ENCODE measurements at places on chromosomes 2 and 18.

DNA sequence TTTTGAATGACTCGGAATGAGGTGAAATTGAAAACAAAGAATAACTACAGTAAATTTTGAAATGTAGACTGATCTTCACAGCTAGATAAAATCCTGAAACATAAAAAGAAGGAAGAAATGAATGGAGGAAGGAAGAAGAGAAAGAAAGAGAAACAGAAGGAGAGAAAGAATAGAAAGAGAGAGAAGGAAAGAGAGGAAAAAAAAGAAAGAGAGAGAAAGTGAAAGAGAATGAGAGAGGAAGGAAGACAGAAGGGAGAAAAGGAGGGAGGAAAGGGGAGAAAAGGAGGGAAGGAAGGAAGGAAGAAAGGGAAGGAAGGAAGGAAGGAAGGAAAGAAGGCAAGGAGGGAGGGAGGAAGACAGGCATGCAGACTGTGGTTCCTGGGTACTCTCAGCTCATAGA is 982.6 kb downstream of the BCL11A start:
- no peak for DNase-seq

DNA sequence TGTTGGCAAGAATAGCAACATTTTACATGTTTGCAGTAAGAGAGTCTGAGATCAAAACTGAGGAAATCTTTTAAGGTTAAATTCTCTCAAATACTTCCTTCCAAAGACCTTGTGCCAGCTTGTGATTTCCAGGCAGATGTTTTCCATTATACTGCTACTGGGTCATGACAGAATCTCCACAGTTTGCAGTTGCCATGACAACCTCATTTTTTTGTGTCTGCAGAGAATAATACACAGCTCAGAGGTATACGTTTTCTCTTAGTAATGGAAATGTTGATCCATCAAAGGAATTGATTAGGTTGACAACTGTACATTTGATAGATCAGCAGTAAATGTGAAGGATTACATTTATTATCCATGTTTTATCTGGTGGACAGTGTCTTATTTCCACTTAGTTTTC is 29.1 kb upstream of the CSRNP3 start:
- no peak for DNase-seq

GRCh38 chr2:16250886-16251285 is 310.5 kb downstream of the MYCN start:
- DNase-seq = no peak

DNA sequence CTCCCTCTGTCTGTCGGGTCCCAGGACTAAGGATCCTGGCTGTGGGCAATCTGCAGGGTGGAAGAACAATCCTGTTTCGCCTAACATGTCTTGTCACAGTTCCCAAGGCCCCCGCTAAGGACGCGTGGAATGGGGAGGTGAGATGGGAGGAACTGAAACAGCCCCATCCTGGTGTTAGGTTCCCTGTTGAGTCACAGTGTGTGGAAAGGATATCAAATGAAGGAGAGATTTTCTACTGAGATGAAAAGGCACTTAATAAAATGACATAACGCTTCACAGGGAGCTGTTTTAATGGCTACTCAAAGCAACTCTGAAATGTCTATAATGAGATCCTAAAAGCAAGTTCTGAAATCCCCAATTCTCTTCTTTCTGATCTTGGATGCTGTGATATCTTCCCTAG is 52.5 kb downstream of the RAB31 start:
- no peak for DNase-seq

DNA sequence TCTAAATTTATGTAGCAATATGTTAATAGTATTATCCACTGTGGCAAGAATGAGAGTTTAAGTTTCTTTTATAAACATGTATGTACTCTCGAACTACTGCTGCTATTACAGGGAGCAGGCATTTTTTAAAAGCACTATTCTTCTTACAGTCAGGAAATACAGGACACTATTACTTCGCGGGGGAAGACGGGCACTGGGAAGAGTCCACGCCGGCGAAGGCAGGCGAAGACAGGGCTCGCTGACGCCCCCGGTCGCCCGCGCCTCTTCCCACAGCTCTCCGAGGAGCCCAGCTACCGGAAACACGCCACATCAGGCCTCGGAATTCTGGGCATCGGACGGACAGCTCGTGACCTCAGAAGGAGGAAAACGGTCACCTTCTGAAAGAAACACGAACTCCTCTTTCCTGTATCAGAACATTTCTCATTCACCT is 90.2 kb downstream of the FAM161A start:
- DNase-seq = no peak

GRCh38 chr2:55391155-55391554 is 28.5 kb downstream of the CCDC88A start:
- no peak for DNase-seq

- DNase-seq = no peak
Observed at GRCh38 chr18:62751341-62751821, 36.0 kb downstream of the PHLPP1 start.

DNA sequence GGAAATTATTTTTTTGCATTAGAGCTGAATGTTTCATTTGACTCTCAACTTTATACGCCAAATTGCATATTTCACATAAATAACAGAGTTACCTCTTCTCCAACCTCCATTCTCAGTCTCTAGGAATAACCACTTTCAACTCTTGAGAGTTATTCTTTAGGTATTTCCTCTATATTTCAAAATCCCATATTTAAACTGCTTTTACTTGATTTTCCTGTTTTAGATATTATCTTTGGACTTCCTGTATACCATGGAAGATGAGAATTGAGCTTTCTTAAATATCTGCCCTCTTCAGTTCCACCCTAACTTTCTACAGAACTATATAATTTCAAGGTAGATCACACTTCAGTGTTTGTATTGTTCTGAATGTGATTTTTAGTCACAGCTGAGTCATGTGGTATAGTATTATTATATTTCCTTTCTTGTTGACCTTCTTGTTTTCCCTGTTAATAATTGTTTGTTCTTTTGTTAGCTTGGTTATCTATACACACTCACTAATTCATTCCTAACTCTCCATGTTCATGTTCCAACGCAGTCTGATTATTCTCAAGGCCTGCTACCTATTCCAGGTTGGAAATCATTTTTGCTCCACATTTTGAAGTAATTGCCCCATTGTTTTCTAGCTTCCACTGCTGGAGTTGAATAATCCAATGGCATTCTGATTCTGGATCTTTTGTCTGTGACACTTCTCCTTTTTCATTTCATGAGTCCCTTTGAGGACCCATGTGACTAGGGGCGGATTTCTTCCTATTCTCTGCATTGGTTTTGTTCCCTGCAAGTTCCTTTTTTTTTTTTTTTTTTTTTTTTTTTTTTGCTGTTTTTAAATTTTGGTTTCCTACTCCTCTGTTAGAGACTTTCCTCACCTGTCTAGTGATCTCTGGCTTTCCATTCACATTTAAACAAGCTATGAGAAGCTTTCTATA is 156.8 kb upstream of the RBMS1 start:
- no peak for DNase-seq

- peak; percentile 46 for DNase-seq
Observed at GRCh38 chr2:240963868-240964703, 34.3 kb upstream of the SNED1 start.

DNA sequence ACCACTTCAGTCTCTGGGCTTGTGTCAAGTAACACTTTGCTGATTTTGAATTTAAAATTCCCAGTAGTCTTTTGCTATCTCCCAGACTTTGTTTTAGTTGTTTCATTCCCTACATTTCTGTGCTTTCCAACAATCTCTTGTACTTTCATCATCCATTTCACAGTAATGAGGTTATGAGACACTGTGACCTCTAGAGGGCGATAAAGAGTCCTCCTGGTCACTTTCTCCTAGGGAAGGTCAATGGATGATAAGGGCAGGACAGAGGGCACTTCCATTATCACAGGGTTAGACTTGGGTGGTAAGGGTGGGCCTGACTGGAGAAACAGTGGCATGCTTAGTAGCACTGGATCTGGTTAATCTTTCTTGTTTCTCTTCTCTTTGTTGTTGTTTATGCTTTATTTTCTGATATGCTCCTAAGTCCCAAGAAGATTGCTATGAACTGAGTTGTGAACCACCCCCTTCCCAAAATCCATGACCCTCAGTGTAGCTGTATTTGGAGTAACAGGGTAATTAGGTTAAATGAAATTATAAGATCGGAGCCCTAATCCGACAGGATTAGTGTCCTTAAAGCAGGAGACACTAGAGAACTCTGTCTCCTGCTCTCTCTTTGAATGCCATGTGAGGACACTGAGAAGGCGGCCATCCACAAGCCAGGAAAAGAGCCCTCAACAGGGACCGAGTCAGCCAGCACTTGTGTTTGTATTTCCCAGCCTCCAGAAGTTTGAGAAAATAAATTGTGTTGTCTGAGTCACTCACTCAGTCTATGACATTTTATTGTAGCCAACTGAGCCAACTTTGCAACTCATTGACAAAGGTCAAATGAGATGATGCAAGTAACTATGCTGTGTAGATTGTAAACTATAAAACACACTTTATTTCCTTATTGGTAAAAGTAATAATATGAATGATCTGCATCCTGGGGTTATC is 779.2 kb downstream of the CNTNAP5 start:
- DNase-seq = no peak

- DNase-seq = no peak
Observed at GRCh38 chr2:39492095-39492590, 55.1 kb upstream of the MAP4K3 start.

DNA sequence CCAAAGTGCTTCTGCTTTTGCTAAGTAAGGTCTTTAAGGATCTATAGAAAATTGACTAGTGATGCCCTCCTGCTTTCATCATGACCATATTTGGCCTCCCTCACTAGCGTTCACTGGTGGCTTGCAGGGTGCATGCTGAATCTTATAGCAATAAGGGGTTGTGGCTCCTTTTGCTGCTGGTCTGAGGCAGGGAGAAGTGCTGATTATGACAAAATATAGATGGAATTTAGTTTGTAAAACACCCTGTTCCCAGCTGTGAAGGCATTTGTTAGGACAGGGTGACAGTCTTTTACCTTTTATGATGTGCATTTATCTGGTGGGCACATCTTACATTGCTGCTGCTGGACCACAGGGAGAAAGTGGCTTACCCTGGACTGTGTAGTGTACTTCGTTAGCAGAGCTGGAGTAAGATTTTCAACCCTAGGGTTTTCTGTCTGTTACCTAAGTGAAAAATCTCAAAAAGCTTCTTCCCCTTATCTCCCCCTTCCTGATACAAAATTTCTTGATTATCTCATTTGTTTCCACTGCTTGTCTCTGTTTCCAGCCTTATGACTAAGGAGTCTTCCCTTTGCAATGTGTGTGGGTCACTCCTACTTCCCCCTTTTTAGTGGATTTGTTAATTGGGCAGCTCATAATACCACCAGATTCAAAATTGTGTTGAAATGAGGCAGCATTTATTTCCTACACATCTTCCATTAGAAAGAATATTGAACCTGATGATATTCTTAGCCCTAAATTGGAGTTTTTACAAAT is 21.2 kb upstream of the RPL37A start:
- no peak for DNase-seq
